ENCODE measurements at places on chromosomes 1 and 21.

GRCh38 chr1:108503062-108503733 lies 53.1 kb downstream of the NBPF6 start:
- DNase-seq = peak; percentile 46

- DNase-seq = no peak
Measured at GRCh38 chr1:110237386-110238152, 27.5 kb downstream of the KCNC4 start.

- DNase-seq = peak; percentile 72
Measured at GRCh38 chr1:64898107-64898861, 68.1 kb downstream of the JAK1 start.

DNA sequence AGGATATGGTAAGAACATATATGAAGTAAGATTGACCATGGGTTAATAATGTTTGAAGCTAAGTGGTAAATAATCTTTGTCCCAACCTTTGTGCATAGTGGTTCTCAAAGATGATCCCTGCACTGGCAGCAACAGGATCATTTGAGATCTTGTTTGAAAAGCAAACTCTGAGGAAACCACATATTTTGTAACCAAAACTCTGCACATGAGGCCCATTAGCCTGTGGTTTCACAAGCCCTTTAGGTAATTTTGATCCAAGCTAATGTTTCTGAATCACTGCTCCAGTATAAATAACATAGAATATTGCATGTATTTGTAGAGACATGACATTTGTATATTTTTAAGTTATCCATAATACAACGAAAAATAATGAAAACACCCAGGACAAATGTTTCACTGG lies 147.9 kb upstream of the RGS18 start:
- DNase-seq = no peak

- DNase-seq = no peak
Measured at GRCh38 chr1:228218513-228219244, 10.8 kb downstream of the OBSCN start.

GRCh38 chr1:181122222-181122621 lies 33.7 kb downstream of the IER5 start:
- DNase-seq = no peak

Measured in HFF-Myc (cell line).